ENCODE measurements at places on chromosomes 13 and 19.

DNA sequence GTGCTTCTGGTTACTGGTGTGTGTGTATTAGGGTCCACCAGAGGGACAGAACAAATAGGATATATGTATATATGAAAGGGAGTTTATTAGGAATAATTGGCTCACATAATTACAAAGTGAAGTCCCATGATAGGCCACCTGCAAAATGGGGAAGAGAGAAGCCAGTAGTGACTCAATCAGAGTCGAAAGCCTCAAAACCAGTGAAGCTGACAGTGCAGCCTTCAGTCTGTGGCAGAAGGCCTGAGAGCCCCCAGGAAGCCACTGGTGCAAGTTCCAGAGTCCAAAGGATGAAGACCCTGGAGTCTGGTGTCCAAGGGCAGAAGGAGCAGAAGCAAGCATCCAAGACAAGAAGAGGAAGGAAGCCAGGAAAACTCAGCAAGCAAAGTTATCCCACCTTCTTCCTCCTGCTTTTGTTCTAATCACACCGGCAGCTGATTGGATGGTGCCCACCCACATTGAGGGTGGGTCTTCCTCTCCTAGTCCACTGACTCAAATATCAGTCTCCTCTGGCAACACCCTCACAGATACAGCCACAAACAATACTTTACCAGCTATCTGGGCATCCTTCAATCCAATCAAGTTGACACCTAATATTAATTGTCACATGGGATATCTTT lies 21.7 kb upstream of the SCEL start:
- DNase-seq: no peak

GRCh38 chr19:12611361-12611699 lies 610 bp downstream of the ZNF791 start:
- DNase-seq: no peak

DNA sequence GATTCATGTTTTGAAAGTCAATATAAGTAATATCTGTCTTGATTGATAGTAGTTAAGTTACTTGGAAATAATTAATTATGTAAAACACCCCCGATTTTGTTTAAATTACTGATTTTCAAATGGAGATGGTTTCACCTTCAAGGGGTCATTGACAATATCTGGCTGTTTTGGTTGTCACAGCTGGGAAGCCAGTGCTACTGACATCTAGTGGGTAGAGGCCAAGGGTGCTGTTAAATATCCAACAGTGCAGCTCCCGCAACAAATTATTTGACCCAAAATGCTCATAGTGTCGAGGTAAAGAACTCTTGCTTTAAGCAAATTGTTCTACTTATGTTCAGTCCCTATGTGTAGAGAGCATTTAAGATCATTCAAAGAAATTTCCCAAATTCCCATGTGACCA lies 50.6 kb upstream of the PCDH20 start:
- DNase-seq: no peak

DNA sequence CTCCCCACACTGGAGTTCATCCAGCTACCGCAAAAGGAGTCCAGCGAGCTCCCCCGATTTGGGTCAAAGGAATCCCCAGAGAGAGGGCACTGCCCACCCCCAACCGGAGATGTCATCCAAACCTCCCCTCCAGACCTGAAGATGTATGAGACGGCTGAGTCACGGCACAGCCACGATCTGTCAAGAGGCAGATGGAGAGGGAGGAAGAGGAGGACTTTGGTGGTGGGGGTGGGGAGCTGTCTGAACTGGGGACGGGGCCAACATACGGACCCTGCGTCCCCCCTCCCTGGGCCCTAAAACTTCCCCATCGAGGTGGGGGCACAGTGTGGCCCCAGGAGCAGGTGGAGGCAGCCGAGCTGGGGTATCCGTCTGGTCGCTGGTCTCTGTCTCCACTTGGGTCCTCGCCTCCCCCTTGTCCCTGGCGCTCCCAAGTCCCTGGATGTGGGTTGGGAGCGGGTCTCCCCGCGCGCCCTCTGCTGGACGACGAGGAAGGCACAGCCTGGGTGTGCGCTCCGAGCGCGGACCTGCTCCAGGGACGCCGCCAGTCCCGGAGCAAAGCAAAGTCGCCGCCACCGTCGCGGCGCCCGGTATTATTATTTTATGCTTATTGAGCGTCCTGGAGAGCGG lies 3.8 kb downstream of the PDE4A start:
- no peak for DNase-seq

- no peak for DNase-seq
Observed at GRCh38 chr19:2634960-2635359, 67.5 kb downstream of the GNG7 start.

GRCh38 chr13:71255633-71256032 lies 611.4 kb downstream of the DACH1 start:
- no peak for DNase-seq

DNA sequence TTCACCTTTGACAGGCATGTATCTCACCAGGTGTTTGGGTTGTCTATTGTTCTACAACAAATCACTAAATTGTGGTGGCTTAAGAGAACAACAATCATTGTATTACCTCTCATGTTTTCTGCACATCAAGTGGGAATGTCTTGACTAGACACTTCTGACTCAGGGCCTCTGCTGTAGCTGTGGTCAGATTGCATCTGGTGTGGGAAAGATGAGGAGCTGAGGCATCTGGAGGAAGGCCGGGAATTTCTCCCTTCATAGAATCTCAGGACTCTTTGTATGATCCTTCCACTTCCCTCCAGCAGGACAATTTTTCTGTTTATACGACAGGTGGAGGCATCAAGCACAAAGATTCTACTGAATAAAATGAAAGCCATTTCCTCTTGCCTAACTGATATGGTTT lies 511.8 kb upstream of the NBEA start:
- DNase-seq: no peak

DNA sequence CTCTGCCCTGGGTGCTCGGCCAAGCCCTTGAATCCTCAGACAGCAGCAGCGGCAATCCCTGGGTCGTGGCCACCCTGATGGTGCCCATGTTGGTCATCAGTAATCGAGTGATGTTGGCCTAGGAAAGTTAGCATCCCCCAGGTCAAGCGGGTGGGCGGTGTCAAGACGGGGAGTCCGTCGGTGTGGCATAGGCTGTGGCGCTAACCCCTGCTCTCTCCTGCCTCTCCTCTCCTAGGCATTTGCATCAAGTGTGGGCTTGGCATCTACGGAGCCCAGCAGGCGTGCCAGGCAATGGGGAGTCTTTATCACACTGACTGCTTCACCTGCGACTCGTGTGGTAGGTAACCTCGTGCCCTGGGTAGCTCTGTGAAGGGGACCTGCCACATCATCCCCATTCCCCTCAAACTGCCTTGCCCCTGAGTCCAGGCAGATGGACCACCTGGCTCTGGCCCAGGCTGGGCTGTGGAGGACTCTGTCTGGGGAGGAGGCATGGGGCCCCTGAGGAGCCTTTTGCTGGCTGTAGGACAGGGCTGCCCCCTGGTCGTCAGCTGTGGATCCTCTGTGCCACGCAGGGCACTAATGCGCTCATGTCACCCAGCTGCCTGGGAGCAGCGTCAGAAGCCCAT lies 8.7 kb downstream of the WTIP start:
- no peak for DNase-seq

DNA sequence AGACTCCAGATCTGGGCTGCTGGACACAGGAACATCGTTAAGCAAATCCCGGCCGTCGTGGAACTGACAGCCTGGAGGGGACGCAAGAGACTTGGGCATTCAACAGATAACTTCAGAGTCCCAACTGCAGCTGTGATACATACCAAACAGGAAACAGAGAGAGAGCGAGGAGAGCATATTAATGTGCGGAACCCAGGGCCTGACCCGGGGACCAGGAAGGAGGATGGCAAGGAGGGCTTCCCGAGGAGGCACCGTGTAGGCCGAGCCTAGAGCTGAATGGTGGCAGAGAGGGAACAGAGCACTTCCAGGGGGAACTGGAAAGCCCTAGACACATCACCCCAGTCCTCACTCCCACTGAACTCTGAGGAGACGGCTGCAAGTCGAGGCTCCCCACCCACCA lies 68.1 kb downstream of the SIPA1L3 start:
- no peak for DNase-seq

GRCh38 chr19:5122121-5122400 lies 153.1 kb downstream of the KDM4B start:
- DNase-seq: peak; percentile 43

- no peak for DNase-seq
Observed at GRCh38 chr19:38649305-38650171, 2.1 kb downstream of the ACTN4 start.

DNA sequence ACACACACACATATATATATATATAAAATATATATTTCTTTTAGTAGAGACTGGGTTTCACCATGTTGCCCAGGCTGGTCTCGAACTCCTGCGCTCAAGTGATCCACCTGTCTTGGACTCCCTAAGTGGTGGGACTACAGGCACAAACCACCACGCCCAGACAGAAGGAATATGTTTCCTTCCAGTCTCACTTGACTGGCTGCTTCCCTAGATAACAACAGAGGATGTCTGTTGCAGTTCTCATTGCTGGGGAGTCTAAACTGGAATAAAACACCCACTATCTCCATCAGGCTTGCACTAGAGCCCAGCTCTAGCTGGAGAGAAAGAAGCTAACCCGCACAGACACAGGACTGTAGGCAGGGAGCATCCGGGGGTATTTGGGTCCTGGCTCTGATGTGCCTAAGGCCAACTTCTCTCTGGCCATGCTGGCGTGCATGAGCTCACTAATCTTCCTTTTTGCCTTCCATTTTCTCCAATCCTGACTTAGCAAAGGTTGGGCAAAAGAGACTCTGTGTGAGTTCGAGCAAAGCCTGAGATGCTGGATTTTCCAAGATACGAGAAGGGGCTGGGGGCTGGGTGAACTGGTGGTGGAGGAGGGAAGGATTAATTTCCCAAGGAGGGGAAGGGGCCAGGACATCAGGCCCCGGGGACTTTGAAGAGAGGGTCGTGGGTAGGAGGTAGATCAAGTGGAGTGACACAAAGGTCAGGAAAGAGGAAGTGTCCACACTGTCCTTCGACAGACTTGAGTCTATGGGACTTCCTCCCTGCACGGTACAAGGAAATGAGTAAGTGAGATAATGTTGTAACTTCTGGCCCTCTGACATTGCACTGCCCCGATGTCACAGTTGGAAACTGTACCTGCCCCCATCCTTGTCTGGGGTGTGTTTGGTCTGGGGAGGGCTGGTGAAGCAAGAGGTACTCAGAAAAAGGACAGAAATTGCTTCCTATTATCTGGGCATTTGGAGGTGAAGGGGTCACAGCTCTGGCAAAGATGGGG lies 22.5 kb upstream of the ALOX5AP start:
- peak; percentile 58 for DNase-seq

GRCh38 chr13:27147530-27148170 lies 24.0 kb downstream of the USP12 start:
- no peak for DNase-seq

DNA sequence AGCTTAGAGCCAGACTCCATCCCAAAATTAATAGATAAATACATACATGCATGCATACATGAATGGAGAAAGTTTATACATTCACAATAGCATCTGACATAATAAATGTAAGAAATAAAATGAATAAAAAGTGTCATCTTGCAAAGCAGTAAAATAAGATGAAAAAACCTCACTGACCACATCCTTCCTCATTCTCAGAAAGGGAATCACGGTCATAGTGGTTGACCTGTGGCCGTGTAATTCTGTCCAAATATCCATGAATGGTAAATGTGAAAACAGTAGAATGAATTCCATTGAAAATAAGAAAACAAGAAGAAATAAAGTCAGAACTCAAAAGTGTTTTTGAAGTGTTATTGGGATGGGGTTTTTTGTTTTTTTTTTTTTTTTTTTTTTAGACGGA lies 9.8 kb upstream of the CDC42EP5 start:
- DNase-seq: no peak

All from KG1 (cell line).